ENCODE measurements at places on chromosomes 1 and 21.

DNA sequence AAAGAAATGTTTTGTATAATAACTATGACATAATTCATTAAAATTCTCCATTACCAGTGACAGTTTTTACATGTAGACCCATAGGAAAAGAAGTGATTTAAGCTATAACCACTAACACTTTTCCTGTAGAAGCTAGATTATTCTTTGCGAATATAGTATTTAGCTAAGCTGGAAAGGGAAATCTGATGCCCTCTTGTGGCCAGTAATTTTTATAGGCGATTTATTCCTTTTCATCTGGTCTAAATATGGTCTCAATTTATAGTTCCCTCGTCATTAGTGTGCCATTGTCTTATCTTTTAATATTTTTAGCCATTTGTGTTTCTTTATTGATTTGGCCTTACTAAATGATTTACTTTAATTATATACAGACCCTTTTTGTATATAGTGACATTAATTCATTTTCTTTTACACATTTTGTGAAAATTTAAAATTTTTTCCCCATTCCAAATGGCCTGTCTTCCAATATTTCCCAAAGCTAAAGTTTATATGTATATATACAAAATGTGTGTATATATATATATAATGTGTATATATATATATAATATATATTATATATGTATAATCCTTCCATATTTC, 26.7 kb downstream of the BTG3 start:
- no peaks in the 10 kb centered on the region for H3K36me3 ChIP-seq
- peaks cover 1% of the 10 kb centered on the region for H3K27me3 ChIP-seq
- no peaks in the 10 kb centered on the region for H3K4me1 ChIP-seq

DNA sequence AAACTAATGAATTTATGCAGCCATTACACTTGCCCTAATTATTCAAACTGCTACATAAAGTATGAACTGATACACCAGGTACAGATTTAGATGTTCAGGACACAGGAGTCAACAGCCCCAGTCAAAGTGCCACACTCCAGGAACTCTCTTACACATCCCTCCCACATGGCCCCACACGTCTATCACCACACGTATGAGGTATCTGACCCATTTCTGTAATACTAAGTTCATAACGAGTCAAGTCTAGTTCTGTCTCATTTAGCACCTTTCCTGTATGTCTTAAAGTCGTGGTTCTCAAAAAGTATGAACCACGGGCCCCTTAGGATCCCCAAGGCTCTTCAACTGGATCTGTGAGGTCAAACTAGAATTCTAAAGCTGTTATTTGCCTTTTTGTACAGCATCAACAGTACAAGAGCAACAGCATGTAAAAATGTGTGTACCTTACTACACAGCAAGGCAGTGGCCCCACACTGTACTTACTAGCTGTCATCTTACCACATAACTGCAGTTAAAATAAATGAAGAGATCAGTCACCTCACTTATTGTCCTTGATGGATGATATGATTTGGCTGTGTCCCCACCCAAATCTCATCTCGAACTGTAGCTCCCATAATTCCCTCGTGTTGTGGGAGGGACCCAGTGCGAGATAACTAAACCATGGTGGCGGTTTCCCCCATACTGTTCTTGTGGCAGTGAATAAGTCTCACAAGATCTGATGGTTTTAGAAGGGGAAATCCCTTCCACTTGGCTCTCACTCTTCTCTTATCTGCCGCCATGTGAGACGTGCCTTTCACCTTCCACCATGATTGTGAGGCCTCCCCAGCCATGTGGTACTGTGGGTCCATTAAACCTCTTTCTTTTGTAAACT, 42.6 kb downstream of the SIPA1L2 start:
- peaks cover 33% of the 10 kb centered on the region for H3K36me3 ChIP-seq
- DNase-seq: no peak
- peak overlapping the region; percentile 78 for H3K4me3 ChIP-seq
- H3K4me1 ChIP-seq: peaks cover 94% of the 10 kb centered on the region
- peaks cover 15% of the 10 kb centered on the region for H3K27me3 ChIP-seq

- no peak overlapping the region for H3K4me3 ChIP-seq
- H3K27me3 ChIP-seq: peaks cover 2% of the 10 kb centered on the region
- H3K4me1 ChIP-seq: peaks cover 15% of the 10 kb centered on the region
- no peaks in the 10 kb centered on the region for H3K36me3 ChIP-seq
Measured at GRCh38 chr1:205365945-205366463, 9.3 kb upstream of the KLHDC8A start.

GRCh38 chr21:32248571-32249461, 30.0 kb downstream of the MIS18A start:
- H3K4me3 ChIP-seq: no peak overlapping the region
- DNase-seq: no peak
- H3K36me3 ChIP-seq: peaks cover 6% of the 10 kb centered on the region
- peak overlapping the region; percentile 53 for H3K27ac ChIP-seq

DNA sequence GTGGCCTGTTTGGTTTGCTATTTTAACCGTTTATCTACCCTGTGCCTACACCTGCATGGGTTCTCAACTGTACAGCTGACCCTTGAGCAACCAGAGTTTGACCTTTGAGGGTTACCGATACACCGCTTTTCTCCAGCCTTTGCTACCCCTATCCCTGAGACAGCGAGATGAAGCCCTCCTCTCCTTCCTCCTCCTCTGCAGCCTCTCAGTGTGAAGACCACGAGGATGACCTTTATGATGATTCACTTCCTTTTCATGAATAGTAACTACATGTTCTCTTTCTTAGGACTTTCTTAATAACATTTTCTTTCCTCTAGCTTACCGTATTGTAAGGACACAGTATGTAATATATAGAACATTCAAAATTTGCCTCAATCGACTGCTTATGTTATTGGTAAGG, 14.5 kb upstream of the RNF187 start:
- H3K27me3 ChIP-seq: peaks cover 3% of the 10 kb centered on the region
- H3K36me3 ChIP-seq: no peaks in the 10 kb centered on the region
- H3K27ac ChIP-seq: no peak overlapping the region
- H3K4me3 ChIP-seq: no peak overlapping the region
- DNase-seq: no peak

DNA sequence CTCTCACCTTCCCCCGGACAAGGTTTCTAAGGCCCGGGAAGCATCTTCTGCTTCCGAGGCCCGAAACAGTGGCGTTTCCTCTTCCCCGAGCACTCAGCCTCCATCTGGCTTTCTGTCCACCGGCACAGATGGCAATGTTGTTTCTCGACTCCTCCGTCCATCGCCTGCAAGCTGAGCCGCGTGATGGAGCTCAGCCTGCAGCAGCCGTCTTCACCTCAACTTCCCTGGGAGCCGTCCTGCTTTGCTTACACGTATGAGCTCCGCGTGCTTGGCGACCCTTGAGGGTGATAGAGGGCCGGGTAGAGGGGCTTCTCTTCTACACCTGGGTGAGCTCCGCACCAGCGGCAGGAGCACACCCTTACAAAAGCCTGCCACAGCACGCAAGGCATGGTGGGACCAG, 80.4 kb downstream of the AJAP1 start:
- H3K27ac ChIP-seq: no peak overlapping the region
- H3K4me1 ChIP-seq: peaks cover 11% of the 10 kb centered on the region
- H3K4me3 ChIP-seq: no peak overlapping the region
- peaks cover 7% of the 10 kb centered on the region for H3K27me3 ChIP-seq
- no peak for DNase-seq

GRCh38 chr21:29074007-29074376, 544 bp upstream of the CCT8 start:
- H3K4me1 ChIP-seq: peaks cover 32% of the 10 kb centered on the region
- peak overlapping the region; percentile 99 for H3K27ac ChIP-seq
- peaks cover 6% of the 10 kb centered on the region for H3K36me3 ChIP-seq
- peaks cover 4% of the 10 kb centered on the region for H3K27me3 ChIP-seq

- H3K4me3 ChIP-seq: no peak overlapping the region
- peaks cover 32% of the 10 kb centered on the region for H3K27me3 ChIP-seq
- peaks cover 9% of the 10 kb centered on the region for H3K36me3 ChIP-seq
- no peak overlapping the region for H3K27ac ChIP-seq
Measured at GRCh38 chr1:16918371-16918770, 3.4 kb upstream of the CROCC start.

DNA sequence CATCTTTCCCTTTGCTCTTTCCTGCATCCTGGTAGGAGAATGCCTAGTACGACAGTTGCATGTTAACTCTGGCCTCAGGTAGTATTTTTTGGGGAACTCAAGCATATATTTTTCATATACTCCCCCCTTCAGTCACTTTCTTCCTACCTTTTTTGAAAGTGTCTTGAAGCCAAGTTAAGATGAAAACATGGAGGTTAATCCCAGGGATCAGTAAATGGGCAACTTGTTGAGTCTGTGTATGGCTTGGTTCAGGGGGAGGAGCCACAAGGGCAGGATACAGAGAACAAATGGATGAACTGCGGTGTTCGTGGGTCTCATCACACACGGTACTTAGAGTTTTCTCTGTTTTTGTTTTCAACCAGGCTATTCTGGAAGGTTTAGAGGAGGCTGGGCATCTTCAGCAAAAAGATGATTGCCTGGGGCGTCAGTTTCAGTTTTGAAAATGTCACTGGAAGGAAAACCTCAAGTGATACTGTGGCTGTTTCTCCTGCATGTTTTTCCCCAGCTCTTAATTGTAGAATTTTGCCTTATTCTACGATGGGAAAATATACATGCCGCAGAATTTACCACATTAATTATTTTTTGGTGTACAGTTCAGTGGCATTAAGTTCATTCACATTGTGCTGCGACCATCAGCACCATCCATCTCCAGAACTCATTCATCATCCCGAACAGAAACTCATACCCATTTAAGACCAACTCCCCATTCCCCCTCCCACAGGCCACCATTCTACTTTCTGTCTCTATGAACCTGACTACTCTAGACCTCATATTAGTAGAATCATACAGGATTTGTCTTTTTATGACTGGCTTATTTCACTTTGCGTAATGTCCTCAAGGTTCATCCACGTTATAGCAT, 71.5 kb downstream of the MAP10 start:
- H3K27ac ChIP-seq: no peak overlapping the region
- no peak for DNase-seq
- no peaks in the 10 kb centered on the region for H3K4me1 ChIP-seq
- H3K27me3 ChIP-seq: peaks cover 7% of the 10 kb centered on the region
- H3K36me3 ChIP-seq: no peaks in the 10 kb centered on the region
- no peak overlapping the region for H3K4me3 ChIP-seq

- H3K4me1 ChIP-seq: no peaks in the 10 kb centered on the region
- peaks cover 2% of the 10 kb centered on the region for H3K27me3 ChIP-seq
- H3K4me3 ChIP-seq: no peak overlapping the region
- DNase-seq: no peak
Measured at GRCh38 chr1:6995789-6996188, 210.5 kb downstream of the CAMTA1 start.

DNA sequence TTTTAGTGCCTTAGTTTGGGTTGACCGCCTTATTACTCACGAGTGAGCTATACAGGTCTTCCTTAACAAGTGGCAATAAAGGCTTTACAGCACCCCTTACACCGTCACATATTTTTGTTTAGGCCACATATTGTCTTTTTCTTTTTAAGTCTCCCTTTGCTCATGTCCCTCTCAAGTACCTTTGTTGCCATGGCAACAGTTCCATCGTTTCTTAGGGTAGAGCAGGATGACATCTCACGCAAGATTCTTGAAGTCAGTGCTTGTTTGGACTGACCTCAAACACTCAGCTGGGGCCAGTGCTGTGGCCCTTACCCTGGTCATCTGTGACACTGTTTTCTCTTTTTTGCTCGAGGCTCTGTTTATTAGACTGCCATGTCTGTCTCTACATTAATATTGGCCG, 69.8 kb downstream of the PBX1 start:
- no peaks in the 10 kb centered on the region for H3K36me3 ChIP-seq
- no peak overlapping the region for H3K4me3 ChIP-seq
- H3K27me3 ChIP-seq: no peaks in the 10 kb centered on the region

DNA sequence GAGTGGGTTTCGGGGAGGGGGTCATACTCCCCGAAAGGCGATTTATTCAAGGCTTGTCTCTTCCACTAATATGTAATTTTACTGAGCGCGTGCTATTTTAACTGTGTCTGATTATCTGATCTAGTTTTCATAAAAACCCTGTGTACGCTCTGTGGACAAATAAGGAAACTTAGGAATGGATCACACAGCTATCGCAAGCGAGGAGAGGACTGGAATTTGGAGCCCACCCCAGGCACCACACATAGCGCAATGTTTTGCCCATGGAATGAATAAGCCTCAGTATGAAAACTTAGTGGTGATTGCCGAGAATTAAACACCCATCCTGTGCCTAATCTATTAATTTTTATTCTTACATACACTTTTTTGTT, 9.8 kb upstream of the RAB42 start:
- H3K27me3 ChIP-seq: peaks cover 10% of the 10 kb centered on the region
- peaks cover 29% of the 10 kb centered on the region for H3K4me1 ChIP-seq

DNA sequence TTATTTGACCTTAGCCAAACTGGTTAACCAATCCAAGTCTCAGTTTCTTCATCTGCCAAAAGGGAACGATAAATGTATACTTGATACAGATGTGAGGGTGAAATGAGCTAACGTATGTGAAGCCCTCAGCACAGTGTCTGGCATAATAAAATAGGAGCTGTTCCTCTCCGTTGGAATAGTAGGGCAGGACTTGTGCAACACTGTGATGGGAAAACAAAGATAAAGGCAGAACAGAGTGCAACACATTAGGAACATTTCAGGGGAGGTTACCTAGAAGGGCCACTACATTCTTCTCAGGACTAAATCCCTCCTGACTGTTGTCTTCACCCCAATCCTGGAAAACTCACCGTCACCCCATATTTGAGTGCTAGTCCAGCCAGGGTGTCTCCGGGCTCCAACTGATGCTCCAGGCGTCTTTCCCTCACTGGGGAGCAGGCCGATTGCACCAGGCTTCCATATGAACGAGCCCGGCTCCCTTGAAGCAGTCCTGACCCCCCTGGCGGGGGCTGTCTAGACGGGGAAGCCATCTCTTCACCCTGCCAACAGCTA, 896 bp downstream of the LYSMD1 start:
- peaks cover 26% of the 10 kb centered on the region for H3K4me1 ChIP-seq
- H3K36me3 ChIP-seq: peaks cover 19% of the 10 kb centered on the region
